ENCODE measurements at places on chromosomes 13 and 19.

GRCh38 chr13:40024204-40024966 lies 368.9 kb downstream of the COG6 start:
- no peak for DNase-seq

DNA sequence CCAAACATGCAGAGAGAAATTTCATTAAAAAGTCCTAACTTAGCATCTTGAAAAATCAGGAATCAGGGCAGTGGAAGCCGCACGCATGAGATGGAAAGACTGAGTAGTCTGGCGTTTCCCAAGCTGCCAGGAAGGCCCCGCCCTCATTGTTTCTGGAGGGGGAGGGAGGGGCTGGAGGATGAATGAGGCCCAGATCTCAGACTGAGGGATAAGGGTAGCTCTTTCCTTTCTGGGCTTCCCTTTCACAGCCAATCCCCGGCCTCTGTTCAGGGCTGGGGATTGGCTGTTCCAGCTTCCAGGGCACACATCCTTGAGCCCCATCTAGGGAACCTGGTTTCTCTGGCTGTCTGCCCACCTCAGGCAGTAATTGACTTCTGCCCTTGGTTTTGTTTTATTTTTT lies 7.3 kb downstream of the C19orf53 start:
- peak; percentile 88 for DNase-seq

DNA sequence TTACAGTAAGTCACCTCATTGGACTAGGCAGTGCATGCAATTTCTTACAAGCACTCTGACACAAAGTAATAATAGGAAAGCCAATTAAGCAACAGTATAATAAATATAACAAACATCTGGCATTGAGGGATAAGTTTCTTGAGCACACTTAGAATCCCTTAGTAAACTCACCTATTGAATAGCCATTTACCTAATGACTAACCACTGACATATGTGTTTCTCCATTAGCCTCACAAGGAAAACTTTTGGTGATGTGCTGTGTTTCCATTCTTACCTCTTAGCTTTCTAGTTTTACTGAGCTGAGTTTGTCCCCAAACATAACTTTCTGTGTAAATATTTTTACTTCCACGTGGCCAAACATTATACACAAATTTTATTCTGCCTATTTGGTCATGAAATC lies 47.4 kb upstream of the PCDH9 start:
- no peak for DNase-seq

GRCh38 chr13:99704390-99704789 lies 203.1 kb downstream of the TM9SF2 start:
- no peak for DNase-seq

- DNase-seq, result no peak
These were observed 232.9 kb upstream of the STARD13 start for GRCh38 chr13:33518452-33518851.

- DNase-seq, result peak; percentile 60
These were observed at the start of gene PRKCG for GRCh38 chr19:53881482-53882390. PRKCG (plus strand) TSS chr19:53882197; CDS start chr19:53882495, 298 bp downstream.

GRCh38 chr13:46341112-46341711 lies 45.8 kb downstream of the RUBCNL start:
- DNase-seq, result no peak

DNA sequence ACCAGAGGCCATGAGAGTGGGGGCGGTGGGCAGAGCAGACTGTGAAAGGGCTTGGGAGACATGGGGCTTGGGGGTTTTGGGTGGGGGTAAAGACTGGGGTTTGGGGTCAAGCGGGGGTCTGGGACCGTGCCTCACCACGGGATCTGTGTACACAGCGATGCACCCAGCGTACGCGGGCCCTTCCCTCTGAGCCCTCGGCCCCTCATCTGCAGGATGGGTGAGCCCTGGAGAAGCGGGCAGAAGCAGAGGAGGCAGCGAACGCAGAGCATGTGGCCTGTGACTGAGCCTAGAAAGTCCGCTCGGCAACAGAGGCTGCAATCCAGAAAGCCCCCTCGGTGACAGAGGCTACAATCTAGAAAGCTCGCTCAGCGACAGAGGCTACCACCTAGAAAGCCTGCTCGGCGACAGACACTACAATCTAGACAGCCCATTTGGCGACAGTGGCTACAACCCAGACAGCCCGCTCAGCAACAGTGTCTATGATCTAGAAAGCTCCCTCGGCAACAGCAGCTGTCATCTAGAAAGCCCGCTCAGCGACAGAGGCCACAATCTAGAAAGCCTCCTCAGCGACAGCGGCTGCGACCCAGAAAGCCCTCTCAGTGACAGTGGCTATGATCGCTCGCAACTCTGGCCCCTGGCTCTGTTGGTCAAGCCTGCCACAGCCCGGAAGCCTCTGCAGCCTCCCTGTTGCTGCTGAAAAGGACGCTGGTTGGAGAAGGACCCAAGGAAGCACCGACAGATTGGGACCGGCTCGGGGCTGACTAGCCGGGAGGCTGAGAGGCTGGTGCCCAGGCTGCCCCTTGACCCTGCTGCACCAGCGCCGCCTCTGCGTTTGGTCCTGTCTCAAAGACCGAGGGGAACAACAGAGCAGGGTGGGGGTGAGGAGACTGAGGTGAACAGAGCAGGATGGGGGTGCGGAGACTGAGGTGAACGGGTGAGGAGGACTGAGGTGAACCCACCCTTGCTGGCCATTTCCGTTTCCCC lies 68.6 kb downstream of the SPACA7 start:
- DNase-seq, result no peak

DNA sequence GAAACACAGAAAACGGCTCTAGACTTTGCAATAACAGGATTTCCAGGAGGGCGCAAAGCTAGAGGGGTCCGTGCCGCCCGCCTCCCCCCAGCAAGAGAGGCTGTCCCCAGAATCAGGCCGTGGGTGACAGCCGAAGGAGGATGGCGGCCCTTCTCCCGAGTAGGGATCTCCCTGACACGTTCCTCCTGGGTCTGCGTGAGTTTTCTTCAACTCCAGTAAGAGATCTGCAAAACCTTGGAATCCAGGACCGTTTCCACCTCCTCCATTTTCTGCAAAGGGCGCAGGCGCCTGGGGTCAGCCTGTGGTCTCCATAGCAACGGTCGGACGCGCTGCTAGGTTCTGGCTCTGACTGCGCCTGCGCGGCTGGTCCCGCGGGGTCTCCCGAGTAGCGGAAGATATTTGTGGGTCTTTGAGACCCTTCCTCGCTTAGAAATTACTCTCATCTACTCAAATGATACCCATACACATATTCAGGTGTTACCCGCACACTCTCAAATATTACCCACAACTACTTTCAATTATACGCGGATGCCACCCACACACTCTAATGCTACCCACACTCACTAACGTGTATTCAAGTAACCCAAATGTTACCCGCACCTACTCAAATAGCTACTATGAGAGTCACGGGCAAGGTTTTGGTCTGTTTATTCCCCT lies 2.1 kb downstream of the PNMA8C start:
- DNase-seq, result peak; percentile 90

DNA sequence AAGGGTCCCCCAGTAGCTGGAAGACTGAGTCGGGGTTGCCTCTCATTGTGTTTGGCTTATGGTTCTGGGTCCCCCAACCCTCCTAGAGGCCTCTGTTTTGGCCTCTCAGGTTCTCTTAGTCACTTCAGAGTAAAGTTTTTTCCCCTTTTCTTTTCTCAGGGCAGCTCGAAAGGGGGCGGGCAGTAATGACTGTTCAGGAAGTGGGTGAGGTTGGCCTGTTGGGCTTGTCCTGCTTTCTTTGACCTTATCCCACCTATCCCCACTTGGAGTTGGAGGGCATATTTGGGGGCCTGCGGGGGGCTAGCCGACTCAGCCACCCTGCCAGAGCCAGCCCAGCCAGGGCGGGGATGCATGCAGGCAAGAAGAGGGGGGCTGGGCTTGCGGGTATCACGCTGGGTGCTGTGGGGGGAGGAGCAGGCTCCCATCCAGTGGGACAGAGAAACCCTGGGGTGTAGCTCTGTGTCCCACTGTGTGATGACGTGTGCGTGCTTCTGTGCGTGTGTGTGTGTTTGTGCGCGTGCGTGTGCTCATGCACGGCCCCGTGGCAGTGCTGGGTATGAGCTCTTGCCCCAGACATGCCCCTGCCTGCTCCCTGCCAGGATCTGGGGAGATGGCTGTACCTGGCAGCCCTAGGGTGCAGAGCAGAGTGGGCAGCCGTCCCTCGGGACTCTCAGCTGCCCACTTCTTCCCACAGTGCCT lies 1.4 kb downstream of the CIC start:
- no peak for DNase-seq

DNA sequence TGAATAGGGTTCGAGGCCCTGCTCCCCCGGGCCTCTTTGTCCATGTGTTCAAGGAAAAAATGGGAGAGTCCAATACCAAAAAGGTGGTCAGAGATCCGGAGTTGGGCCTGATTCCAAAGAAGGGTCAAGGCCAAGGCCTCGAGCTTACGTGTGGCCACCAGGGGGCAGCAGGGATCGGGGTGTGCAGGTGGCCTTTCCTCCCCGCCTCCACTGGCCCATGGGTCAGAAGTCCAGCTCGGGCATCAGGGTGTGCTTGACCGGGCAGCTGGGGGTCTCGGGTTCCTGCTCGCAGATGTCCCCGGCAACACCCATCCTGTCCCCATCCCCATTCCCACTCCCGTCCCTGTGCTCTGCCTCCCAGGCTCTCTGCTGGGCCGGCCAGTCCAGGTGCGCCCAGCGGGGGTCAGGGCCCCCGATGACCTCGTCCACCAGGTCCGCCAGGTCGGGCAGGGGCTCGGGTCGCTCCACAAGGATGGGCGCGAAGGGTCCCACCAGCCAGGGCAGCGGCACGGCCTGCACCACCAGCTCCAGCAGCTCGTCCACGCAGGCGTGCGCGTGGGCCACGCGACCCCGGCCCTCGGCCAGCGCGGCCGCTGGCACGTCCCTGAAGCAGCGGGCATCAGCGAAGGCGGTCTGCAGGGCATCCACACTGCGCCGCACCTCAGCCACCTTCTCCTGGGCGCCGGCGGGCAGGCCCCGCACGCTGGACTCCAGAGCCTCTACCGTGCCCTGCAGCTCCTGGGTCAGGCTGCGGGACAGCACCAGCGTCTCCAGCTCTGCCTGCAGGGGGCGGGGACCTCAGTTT lies 5.2 kb upstream of the PLIN4 start:
- peak; percentile 89 for DNase-seq

DNA sequence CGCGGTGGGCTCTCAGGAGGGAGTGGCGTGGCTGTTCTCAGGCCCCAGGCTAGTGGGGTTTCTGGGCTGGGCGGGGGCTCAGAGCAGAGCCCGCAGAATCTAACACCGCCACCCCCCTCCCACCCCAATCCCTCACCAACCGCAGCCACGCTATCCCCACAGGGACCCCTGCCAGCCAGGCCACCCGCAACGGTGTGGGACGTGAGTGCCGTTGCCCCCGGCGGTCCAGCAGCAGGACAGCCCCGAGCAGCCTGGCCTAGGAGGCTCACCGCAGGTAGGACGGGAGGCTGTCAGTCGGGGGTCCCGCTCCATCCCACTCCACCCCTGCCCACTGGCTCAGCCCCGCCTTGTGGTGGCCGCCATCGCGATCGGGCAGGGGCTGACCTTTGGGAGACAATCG lies at the start of gene NTN5:
Gene NTN5, minus strand, starts transcription at position 24 of the 400 bp plus-strand sequence. CDS start 2,031 bp downstream, outside the sequence.
- no peak for DNase-seq

DNA sequence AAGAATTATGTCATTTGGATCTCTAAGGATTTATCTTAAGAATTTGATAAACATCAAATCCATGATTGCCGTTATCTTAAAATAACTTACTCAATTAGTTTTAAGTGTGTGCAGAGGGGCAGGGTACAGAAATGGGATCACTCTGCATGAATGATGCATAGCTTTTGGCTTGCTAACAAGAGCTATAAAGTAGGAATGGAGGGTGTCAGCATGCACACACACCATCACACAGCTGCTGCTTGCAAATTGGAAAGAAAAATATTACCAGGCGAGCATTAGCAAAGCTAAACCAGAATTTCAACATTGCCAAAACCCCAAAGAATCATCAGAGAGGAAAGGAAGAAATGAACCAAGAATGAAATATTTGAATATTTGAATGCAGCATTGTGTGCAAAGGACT lies 580.6 kb downstream of the LMO7 start:
- DNase-seq, result no peak

DNA sequence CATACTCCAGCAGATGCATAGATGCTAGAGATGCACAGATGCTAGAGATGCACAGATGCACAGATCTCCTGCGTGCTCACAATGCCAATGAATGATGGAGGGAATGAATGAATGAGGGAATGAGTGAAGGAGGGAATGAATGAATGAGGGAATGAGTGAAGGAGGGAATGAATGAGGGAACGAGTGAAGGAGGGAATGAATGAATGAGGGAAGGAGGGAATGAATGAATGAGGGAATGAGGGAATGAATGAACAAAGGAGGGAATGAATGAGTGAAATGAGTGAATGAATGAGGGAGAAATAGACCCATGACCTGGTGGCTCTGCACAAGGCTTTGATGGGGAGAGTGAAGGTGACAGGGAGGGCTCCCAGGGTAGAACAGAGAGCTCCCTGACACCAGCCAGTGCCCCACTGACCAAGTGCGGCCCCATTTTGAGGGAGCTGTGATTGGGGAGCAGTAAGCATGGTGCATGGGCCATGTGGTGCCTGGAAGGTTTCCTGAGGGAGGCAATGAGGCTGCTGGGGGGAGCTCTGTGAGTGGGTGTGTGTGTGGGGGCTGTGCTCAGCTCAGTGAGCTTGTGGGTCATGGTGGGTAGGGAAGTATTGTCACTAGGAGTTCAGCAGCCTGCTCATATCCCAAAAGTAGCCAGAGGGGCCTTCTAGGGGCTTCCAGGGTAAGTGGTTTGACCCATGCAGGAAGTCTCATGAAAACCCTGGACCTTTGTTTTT lies 12.7 kb downstream of the SLC27A1 start:
- DNase-seq, result no peak

Data from iPS-NIHi11 (cell line).